ENCODE measurements at places on chromosomes 1 and 21.

- no peak for DNase-seq
Measured at GRCh38 chr21:14318578-14318977, 64.4 kb downstream of the HSPA13 start.

DNA sequence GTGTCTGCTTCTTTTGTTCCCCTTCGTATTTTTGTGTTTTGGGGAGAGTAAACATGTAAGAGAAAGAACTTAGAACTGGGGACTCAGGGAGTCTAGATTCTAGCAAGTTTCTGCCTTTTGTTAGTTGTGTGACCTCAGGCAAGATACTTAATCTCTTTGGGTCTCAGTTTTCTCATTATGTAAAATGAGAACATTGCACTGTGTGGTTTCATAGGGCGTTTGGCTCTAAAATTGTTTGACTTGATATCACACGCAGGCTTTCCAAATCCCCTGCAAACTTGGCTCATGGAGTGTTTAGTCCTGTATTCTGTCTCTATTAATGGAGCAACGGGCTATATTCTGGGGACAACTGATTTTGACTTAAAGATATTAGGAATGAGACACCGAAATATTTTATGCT is 57.7 kb downstream of the NTNG1 start:
- DNase-seq, result no peak

- DNase-seq, result no peak
Measured at GRCh38 chr1:156270314-156270713, 12.3 kb downstream of the SMG5 start.

DNA sequence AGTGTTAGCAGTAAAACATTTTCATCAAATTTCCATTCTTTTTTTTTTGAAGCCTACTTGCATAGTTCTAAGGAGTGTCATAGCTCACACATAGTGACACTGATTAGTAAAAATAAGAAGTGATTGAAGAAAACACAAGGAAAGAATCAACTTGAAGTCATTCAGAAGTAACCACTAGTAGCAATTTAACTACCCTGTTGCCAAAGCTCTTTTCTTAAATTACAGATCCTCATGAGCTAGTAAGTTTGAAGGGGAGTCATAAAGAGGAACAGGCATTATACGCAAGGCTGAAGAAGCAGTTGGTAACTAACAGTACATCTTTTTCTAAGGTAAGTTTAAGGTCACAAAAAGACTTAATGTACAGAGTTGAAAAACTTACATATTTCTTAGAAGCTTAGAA is 332.2 kb downstream of the CHRM3 start:
- no peak for DNase-seq

- DNase-seq, result no peak
Measured at GRCh38 chr1:36582066-36582755, 99.5 kb upstream of the CSF3R start.

DNA sequence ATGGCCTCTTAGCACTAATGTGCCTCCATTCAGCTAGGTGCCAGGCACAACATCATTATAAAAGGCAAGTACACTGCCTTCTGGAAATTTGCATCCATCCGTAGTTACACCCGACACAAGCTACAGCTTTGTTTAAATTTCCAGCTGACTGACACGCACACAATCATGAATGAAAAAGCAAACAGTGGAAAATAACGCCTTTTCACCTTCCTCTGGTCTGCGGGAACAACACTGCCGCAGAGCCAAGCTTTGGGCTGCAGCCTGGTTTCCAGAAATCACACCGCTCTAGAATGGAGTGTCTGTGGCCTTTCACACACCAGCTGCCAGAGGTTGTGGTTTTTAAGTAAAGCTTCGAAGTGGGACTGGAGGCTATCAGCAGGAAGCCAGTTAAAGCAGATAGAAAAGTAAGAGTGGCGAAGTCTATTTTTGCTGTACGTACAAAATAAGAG is 142.8 kb upstream of the COA6 start:
- no peak for DNase-seq

DNA sequence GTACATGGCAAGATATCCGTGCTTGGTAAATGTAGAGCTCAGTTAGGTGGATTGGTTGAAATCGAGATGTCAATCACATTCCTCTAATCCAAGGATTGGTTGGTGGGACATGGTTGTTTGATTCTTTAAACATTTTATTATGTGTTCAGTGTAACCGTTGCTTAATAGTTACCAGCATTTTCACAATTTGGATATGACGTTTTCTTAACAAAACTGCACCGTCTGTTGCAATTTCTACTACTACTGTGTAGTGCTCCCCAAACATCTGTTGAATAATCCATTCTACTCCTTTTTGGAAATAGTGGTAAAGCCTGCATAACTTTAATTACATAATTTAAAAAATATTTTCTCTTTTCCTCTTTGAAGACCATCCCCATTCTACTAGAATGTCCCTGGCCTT is 16.3 kb downstream of the OR2B11 start:
- no peak for DNase-seq

DNA sequence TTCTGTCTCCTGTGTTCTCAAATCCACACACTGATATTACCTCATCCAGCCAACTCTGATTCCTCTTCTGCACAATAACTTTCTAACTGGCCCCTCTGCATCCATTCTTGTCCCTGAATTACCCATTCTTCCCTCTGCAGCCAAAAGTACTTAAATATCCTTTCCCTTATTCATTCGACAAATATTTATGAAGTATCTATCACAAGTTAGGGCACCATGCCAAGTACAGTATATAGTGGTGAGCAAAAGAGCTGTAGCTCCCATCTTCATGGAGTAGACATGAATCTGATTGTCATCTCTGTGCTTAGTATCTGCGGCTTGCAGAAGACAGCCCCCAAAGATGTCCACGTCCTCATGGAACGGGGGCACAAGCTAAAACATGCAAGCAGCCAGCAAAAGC is 316.8 kb downstream of the SETD4 start:
- no peak for DNase-seq

GRCh38 chr1:229432905-229433304 is 989 bp downstream of the ACTA1 start:
- DNase-seq, result no peak

- DNase-seq, result no peak
Measured at GRCh38 chr1:107359472-107360241, 218.8 kb downstream of the NTNG1 start.

- no peak for DNase-seq
Measured at GRCh38 chr1:163084330-163084729, 15.2 kb downstream of the RGS4 start.

DNA sequence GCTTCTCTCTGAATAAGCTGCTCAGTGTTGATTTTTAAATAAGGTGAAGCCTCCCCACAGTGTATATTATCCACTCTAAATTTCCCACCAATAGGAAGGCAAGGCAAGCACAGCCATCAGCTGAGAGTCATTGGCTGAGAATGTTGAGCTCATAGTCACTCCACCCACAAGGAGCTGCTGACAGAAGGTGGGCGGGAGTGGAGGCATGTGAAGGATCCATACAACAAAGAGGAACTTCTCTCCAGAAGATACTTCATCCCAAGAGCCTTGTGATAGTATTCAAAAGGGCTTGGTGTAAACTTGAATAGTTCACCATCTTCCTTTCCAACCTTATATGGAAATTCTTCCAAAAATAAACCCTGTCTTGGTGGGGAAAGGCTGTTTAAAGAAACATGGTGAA is 42.8 kb downstream of the SAMD13 start:
- no peak for DNase-seq

- DNase-seq, result no peak
Measured at GRCh38 chr1:40802742-40803113, 19.1 kb downstream of the KCNQ4 start.

- DNase-seq, result no peak
Measured at GRCh38 chr1:193486671-193487229, 300.3 kb upstream of the B3GALT2 start.

- no peak for DNase-seq
Measured at GRCh38 chr21:34900376-34900775, 148.7 kb downstream of the RUNX1 start.

GRCh38 chr1:78334114-78334513 is 156.7 kb upstream of the PTGFR start:
- DNase-seq, result no peak

GRCh38 chr1:209391792-209392191 is 191.7 kb upstream of the CAMK1G start:
- DNase-seq, result no peak

GRCh38 chr1:202567738-202568137 is 142.5 kb downstream of the SYT2 start:
- no peak for DNase-seq

DNA sequence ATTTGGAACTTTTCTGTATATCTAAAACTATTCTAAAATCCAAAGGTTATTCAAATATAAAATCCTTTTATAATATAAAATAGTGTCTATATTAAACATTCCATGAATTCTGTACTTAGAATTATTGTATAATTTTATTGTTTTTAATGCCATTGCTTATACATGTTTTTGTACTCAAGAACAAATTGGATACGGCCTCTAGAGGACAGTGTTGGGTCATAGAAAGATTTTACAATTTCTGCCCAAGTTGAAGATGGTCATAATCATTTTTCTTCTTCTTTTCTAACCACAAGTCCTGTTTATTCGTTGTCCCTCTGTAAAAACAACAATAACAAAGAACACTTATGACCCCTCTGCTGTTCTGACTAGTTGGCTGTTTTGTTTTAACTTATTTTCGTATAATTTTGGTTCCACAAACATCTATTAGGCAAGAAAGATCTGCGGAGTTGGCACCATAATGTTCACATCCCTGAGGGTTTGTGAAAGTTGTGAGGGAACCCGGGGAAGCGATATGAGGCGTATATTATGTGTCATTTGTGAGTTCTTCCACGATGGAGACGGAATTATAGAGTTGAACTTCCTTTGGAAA is 75.7 kb upstream of the KIF26B start:
- no peak for DNase-seq

- DNase-seq, result no peak
Measured at GRCh38 chr1:30409476-30410152, 313.8 kb downstream of the MATN1 start.

- no peak for DNase-seq
Measured at GRCh38 chr1:180053594-180054567, 99.3 kb downstream of the CEP350 start.

DNA sequence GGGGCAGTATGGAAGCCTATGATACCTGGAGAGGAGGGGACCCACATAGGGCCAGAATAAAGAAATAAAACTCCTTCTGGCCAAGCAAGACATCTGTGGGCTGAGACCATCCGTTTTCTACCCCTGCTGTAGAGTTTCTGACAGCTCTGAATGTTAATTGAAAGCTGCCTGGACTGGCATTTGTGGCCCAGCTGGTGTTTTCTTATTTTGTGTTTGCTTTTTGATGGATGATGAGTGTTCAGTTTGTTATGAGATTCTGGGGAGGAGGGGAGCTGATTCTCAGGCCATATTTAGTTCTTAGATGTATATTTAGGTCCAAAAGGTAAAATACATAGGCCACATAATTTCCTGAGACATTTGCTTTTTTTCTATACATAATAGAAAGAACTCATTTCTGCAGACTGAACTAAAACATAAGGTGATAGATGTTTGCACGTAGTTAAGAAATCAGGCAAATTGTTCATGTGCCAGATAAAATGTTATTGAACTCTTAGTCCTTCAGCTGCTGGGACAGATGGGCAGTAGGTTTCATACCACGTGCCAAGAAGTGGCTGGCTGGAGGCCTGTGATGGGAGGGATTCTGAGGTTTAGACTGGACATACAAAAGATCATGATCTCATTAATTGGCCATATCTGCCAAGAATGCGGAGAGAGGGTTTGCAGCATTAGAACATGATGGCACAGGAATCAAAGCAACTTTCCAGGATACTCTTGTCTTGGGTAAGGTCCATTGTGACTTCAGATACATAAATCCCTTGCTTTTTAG is 54.1 kb downstream of the DSCAM start:
- no peak for DNase-seq

GRCh38 chr1:221672239-221672645 is 69.6 kb downstream of the DUSP10 start:
- peak; percentile 7 for DNase-seq

GRCh38 chr1:18836654-18837053 is 22.8 kb downstream of the TAS1R2 start:
- no peak for DNase-seq

DNA sequence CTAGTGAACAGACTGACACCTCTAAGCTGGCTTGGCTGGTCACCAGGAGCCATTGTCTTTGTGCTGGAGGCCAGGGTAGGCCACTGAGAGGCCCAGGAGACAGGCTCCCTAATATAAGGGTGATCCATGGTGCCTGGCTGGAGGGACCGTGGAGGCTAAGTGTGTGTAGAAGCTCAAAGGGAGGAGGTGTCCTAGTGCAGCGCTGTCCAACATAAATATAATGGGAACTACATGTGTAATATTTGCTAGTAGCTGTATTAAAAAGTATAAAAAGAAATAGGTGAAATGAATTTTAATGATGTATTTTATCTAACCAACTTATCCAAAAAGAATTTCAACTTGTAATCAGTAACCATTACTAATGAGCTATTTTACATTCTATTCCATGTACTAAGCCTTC is 35.0 kb downstream of the SOX13 start:
- no peak for DNase-seq

DNA sequence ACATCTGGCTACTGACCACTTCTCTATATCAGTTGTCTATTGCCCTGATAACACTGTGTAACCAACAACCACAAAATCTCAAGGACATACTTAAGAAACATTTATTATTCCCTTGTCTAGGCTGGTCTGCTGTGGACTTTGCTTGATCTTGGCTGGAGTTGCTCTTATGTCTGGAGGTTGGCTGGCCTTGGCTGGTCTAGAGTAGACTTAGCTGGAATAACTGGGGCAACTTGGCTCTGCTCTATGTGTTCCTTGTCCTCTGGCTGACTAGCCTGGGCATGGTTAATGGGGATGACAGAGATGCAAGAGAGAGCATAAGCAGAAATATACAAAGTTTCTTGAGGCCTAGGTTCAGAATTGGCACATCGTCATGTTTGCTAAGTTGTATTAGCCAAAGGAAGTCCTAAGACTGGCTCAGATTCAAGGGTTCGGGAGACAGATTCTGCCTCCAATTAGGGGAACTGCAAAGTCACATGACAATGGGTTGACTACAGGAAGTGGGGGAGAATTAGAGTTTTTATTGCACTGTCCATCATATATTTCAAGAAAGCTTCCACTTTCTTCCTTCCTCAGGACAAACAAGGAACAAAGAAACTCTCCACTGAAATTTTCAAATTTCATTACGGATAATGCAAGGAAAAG is 61.4 kb upstream of the HMCN1 start:
- no peak for DNase-seq

GRCh38 chr1:2258122-2258681 is 30.1 kb downstream of the SKI start:
- no peak for DNase-seq

DNA sequence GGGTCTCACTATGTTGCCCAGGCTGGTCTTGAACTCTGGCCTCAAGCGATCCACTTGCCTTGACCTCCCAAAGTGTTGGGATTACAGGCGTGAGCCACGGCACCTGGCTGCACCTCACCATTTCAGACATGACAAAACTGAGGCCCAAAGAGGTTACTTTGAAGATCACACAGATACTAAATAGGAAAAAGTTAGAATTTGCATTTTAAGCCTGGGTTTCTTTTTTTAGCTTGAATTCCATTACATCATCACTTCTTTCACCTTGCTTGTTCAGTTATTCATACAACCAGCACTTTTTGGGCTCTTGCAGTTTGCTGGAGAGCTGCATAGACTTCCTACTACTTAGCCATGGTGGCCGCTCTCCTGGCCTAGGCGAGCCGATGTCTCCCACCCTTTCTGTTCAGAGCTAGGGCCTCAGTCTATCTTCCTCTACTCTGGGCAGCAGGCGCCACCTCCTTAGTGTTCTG is 16.3 kb upstream of the CD2 start:
- no peak for DNase-seq
